Suppressor macrophage treated with lipopolysaccharide for 1 hour (primary cell): ENCODE measurements at places on chromosomes 5 and 9.

DNA sequence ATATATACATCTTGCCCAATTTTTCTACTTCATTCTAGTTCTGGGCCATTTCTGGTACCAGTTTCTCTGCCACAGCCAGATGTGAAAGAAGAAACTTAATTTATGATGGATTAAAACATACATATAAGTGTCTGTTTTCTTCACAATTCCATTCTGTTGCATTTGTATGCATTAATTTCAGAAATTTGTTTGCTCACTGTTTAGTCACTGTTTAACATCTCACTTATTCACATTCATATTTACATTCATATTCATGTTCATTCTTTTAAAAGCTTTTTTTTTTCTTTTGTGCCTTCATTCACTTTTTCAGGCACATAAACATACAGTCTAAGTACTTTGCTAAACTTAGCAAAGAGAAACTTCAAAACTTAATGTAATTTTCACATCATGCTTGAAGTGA is 684.0 kb upstream of the CDH9 start:
- no peak for DNase-seq

DNA sequence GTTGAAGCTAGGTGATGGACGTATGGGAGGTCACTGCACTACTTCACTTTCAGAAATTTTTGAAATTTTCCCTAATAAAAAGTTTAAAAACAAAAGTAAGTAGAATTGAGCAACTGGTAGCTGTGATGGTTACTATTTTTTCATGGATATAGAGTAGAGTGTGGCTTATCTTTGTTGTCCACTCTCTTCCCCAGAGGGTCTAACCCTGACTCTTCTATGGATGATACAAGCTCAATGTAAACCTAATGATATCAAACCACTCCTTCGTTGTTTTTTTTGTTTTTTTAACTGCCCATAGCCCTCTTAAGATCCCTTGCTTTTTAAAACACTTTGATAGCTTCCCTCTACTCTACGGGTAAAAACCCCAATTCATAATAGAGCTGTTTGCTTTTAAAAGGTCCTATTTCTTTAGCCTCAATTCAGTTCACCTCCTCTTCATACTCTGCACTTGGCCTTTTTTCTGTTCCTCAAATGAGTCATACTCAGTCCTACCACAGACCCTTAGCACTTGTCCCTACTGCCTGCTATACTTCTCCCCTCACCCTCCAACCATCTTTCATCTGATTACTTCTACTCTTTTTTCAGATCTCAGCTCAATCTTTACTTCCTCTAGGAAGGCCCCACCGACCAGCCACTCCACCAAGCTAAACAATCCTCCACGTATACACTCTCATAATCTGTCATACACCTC is 2.6 kb downstream of the HDAC3 start:
- peak; percentile 51 for DNase-seq

DNA sequence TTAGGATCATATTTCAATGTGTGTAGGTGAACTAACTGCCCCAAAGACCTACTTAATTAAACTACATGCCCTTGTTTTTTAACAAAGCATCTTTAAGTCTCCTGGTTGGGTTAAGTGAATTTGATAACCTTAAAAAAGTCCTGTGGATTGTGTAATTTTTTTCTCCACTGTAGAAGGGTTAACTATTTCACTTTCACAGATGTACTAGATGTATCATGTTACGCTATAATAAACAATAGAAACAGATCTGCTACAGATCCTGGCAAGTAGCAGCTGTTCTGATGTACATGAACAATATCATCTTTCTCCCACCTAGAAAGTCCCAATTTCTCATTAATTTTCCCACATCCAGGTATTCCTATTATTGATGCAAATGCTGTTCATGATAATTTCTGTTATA is 18.9 kb downstream of the KIF24 start:
- DNase-seq, result no peak

GRCh38 chr5:32103521-32103920 is 70.6 kb downstream of the GOLPH3 start:
- DNase-seq, result no peak

DNA sequence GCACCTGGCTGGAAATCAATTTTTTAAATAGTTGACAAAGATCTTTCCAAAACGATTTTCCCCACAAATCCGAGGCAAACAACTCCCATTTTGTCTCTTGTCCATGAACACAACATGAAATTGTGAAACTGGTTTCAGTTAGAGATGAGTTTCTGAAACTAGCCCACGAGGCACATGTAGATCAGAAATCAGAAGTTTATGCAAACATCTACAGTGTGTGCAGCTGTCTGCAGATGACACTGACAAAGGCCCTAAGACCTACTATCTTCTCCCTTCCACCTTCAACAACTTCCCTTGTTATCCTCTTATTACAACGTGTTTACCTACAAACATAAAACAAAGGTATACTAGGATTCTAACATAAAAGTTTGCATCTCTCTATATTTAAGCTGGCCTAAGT is 183.3 kb downstream of the DIRAS2 start:
- DNase-seq, result no peak

DNA sequence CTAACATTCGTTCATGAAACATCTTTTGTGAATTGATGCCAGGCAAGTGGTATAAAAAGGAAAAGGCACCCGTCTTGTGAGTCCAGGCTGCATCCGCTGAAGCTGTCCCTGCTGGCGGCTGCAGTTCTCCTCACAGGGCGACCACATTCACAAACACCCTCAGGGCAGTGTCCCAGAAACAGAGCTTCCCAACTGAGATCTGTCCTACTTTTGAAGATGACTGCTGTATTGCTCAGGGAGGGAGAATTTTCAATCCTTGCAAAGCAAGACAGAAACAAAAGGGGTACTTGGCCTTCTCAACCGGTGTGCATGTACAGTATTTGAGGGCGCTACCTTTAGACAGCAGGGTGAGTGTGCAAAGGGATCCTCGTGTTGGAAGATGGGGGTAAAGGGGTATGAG is 316.1 kb downstream of the GADD45G start:
- no peak for DNase-seq

DNA sequence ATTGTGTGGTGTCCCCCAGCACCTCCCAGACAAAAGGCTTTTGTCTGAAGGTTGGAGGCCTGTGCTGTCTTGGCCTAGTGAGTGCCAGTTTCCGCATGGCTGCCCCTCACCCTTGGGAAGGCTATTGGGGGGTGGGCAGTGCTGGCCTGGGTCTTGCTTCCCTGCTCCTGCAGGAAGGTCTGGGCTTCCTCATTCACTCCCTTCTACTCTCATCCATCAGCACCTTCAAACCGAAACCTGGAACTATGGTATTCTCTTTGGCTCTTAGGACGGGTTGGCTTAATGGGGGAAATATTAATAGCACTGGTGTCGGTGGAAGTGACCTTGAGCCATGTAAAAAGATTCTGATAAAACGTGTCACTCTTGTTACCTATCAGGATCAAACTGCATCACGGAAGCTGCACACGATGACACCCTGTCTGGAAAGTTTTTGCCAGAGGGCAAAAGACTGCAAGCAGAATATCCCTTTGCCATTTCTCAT is 34.0 kb upstream of the GLRX start:
- DNase-seq, result no peak

GRCh38 chr5:128667152-128667551 is 129.1 kb upstream of the FBN2 start:
- no peak for DNase-seq
